ENCODE measurements at places on chromosomes 11 and 22. TPM values are rescaled to one million over a fixed set of nuclear protein-coding genes. Genes with fewer than 3 reads are reported as not detected.

GRCh38 chr22:26443901-26444690 lies 15.0 kb downstream of the ASPHD2 start:
- no peaks in the 10 kb centered on the region for H3K4me1 ChIP-seq
- peaks cover 10% of the 10 kb centered on the region for H3K36me3 ChIP-seq
- no peak overlapping the region for H3K27ac ChIP-seq
- no peak for DNase-seq
- H3K27me3 ChIP-seq = no peaks in the 10 kb centered on the region

Gene OR2D2
- total RNA-seq = not detected

DNA sequence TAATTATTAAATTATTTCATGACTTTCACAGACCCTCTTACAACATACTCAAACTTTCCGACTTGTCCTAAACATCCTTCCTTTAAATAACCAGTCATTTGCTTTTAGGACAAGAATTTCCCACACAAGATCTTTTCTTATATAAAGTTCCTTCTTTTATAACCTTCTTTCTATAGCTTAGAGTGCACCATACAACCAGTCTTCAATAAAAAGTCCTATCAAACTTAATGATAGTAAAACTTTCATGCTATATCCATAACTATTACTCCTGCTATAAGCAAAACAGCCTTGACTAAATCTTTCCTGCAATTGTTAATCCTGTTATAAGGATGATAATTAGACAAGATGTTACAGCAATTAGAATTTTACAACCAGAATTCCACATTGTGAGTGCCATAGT lies 47.4 kb downstream of the ZNF280B start:
- DNase-seq = no peak
- peaks cover 3% of the 10 kb centered on the region for H3K36me3 ChIP-seq
- no peak overlapping the region for H3K27ac ChIP-seq
- H3K4me3 ChIP-seq = no peak overlapping the region

DNA sequence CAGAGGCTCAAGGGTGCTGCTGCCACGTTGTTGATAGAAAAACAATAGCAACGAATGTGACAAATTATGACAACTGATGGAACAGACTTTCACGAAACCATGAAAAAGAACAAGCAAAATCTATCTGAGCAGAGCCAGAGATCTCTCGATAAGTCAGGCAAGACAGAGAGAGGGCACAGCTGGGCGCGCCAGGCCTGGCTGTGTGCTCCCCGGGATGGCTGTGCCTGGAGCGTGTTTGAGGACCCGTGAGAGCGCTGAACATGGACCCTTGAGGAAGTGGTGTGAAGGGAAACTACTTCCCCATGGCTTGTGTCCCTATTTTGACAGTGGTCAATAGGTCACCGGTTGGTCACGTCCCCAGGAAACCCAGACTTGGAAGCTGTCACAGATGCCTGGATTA lies 83.1 kb upstream of the FGF3 start:
- no peaks in the 10 kb centered on the region for H3K4me1 ChIP-seq
- no peaks in the 10 kb centered on the region for H3K36me3 ChIP-seq

GRCh38 chr11:119754656-119755355 lies 25.8 kb upstream of the NECTIN1 start:
- H3K4me1 ChIP-seq = no peaks in the 10 kb centered on the region
- H3K27me3 ChIP-seq = peaks cover 12% of the 10 kb centered on the region
- no peaks in the 10 kb centered on the region for H3K36me3 ChIP-seq
- DNase-seq = no peak
- no peak overlapping the region for H3K27ac ChIP-seq

DNA sequence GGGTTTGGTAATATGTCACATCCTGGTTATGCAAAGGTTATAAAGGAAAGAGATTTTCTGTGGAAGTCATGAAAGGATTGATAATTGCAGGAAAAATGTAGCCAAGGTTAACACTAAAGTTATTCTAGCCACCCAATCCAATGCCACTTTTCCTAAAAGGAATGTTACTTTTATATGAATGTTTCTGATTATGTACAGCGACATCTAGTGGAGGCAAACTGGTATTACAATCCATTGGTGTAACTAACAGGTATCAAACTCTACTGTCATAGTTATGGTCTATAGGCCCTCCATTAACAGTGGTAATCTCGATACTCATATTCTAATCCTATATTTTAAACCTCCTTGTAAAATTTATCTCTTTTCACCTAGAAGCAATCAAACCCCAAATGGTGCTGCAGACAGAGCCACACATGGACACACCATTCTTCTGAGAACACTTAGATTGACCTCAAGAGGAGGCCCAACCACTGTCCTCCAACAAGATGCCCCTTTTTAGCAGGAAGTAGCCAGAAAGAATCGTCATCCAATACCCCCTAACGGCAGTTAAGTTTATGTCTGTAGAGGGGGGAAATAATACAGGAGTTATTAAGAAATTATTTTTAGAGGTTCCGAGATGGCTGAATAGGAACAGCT lies 74.9 kb upstream of the RAG2 start:
- DNase-seq = peak; percentile 46
- no peak overlapping the region for H3K27ac ChIP-seq
- H3K4me1 ChIP-seq = no peaks in the 10 kb centered on the region
- H3K36me3 ChIP-seq = no peaks in the 10 kb centered on the region
- peaks cover 5% of the 10 kb centered on the region for H3K27me3 ChIP-seq
- H3K4me3 ChIP-seq = no peak overlapping the region

DNA sequence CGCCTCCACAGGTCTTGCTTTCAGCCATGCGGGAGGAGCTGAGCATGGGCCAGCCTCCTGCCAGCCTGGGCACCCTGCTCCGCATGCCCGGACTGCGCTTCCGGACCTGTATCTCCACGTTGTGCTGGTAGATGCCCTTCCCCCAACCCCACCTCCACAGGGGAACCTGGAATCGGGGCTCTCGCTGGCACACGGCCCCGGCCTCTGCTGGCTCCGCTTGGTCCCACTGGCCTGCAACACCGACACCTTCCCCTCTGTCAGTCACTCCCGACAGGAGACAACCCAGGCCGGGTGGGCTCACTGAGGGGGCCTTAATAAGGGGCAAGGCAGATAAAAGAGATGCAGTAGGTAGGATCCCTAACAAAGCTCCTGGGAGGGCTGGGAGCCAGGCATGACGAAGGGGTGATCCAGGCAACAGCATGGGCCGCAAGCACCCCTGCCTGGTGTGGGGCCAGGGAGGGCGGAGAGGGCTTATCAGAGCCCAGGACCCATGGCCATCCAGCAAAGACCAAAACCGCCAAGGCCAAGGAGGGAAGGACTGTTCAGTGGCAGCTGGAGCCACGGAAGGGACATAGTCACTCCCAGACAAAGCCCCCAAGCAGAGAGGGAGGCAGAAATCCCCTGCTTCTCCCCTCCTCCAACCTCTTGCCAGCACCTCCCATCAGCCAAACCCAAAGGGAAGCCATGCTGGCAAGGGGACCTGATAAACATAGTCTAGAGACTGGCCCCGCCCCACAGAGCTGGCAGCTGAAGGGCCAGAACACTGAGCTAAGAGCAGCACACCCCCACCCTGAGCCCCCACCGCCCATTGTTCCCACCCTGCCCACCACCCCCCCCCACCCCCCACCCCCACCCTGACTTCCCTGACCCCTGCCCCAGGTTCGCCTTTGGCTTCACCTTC lies 8.0 kb downstream of the SLC22A12 start:
- no peak overlapping the region for H3K4me3 ChIP-seq
- DNase-seq = no peak
- H3K27ac ChIP-seq = no peak overlapping the region

DNA sequence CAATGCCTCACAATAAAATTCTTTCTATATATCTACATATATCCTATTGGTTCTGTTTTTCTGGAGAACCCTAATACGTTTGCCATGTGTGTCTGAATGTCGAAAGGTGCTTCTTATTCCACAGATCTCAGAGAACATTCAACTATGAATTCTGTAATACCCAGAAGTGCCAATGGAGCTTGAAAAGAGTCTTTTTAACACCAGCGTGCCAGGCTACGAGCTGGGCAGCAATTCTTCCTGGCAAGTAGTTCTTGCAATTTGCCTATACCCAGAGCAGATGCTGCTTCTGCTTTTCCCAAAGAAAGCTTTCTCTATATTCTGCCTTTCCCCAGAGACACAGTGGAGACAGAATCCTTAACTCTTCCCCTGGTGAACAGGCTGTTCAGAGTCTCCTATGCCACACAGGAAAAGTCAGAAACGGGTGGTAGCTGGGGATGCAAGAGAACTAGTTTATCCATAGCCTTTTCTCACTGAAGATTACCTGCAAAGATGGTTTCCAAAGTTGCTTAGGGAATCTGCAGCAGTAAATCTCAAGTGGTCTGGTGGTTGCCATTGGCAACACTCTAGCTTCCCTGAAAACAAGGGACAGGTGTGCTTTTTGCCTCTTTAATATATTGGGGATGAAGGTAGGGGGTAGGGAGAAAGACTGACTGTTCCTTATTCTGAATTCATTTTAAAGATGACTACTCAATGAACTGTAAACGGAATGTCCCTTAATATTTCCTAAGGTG lies 16.8 kb upstream of the PAFAH1B2 start:
- no peak overlapping the region for H3K4me3 ChIP-seq
- H3K4me1 ChIP-seq = no peaks in the 10 kb centered on the region

- no peaks in the 10 kb centered on the region for H3K27me3 ChIP-seq
- peaks cover 17% of the 10 kb centered on the region for H3K36me3 ChIP-seq
- H3K4me3 ChIP-seq = no peak overlapping the region
- DNase-seq = no peak
- peaks cover 5% of the 10 kb centered on the region for H3K4me1 ChIP-seq
These were observed 37.9 kb downstream of the PIK3C2A start for GRCh38 chr11:17169876-17170275.

GRCh38 chr11:57801183-57801485 lies 39.5 kb downstream of the CTNND1 start:
- no peaks in the 10 kb centered on the region for H3K27me3 ChIP-seq
- H3K4me3 ChIP-seq = no peak overlapping the region
- H3K36me3 ChIP-seq = peaks cover 6% of the 10 kb centered on the region

GRCh38 chr11:82315093-82315492 lies 418.6 kb downstream of the FAM181B start:
- no peak overlapping the region for H3K27ac ChIP-seq
- H3K4me3 ChIP-seq = no peak overlapping the region
- DNase-seq = no peak
- no peaks in the 10 kb centered on the region for H3K4me1 ChIP-seq
- no peaks in the 10 kb centered on the region for H3K36me3 ChIP-seq
- H3K27me3 ChIP-seq = no peaks in the 10 kb centered on the region

DNA sequence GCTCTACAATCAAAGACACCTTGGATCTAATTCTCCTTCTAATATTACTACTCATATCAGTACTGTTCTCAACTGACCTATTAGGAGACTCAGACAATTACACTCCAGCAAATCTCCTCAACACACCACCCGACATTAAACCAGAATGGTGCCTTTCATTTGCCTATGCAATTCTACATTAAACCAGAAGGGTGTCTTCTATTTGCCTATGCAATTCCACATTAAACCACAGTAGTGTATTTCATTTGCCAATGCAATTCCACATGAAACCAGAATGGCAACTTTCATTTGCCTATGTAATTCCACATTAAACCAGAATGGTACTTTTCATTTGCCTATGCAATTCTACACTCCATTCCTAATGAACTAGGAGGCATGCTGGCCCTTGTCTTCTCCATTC lies 15.3 kb upstream of the APOL3 start:
- H3K27ac ChIP-seq = no peak overlapping the region
- no peaks in the 10 kb centered on the region for H3K36me3 ChIP-seq
- no peak for DNase-seq
- peaks cover 5% of the 10 kb centered on the region for H3K27me3 ChIP-seq
- H3K4me1 ChIP-seq = peaks cover 3% of the 10 kb centered on the region

Gene SCGB1A1
- total RNA-seq = not detected

GRCh38 chr11:80083531-80083951 lies 642.7 kb upstream of the TENM4 start:
- H3K27ac ChIP-seq = no peak overlapping the region
- H3K4me1 ChIP-seq = no peaks in the 10 kb centered on the region
- H3K36me3 ChIP-seq = no peaks in the 10 kb centered on the region
- no peaks in the 10 kb centered on the region for H3K27me3 ChIP-seq

- H3K27me3 ChIP-seq = no peaks in the 10 kb centered on the region
These were observed 57.7 kb upstream of the BDNF start for GRCh38 chr11:27757953-27758352.

- peak overlapping the region; percentile 94 for H3K4me3 ChIP-seq
- no peak for DNase-seq
- no peaks in the 10 kb centered on the region for H3K27me3 ChIP-seq
- H3K4me1 ChIP-seq = peaks cover 44% of the 10 kb centered on the region
- H3K27ac ChIP-seq = peak overlapping the region; percentile 96
These were observed 745 bp downstream of the C22orf39 start for GRCh38 chr22:19446603-19447329.

DNA sequence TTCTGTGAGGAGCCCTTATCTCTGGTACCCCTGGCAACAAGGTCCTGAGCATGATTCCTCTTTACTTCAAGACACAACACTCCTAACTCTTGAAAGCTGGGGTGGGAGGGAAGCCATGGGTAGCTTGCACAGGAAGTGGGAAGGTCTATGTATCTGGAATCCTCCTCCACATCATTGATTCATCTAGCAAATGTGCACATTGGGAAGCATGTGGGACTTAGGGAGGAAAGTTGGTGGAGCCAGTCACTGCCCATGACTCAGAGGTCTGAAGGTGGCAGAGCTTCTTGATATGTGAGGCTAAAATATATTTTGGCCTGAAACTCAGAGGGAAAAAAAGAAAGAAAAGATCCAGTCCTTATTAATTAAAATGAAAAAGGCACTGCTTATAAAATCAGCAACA lies 1000.9 kb downstream of the DLG2 start:
- no peaks in the 10 kb centered on the region for H3K4me1 ChIP-seq
- no peaks in the 10 kb centered on the region for H3K36me3 ChIP-seq
- no peak for DNase-seq
- H3K4me3 ChIP-seq = no peak overlapping the region
- no peak overlapping the region for H3K27ac ChIP-seq
- H3K27me3 ChIP-seq = no peaks in the 10 kb centered on the region

DNA sequence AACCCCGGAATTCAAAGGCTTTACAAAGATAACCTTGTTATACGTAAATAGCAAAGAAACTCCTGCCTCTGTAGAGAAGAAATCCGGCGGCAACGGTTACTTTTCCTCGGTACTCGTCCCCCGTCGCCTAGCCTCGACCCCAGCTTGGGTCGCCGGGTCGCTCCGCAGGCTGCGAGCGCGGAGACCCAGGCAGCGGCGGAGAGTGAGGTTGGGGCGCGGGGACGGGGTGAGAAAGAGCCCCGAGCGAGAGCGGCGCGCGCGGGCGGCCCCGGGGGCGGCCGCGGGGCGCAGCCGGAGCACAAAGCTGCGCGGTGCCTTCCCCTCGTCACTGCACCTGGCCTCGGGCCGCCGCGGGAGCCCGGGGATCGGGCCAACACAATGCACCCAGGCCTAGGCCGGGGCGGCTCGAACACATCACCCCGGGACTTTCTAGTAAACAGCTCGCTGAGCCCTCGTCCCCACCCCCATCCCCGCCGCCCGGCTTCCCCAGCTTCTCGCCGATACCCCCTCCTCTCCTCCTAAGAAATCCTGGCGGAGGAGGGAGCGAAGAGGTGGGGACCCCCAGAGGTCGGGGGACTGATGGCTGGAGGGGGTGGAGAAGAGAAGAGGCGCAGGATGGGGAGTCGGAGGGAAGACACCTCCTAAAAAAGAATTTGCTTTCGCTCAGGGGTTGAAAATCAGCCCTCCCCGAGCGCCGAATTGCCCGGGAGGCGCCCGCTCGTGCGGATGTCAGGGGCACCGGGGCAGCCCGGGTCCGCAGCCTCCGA lies 845 bp downstream of the MPPED2 start:
- no peak for DNase-seq
- H3K4me1 ChIP-seq = peaks cover 12% of the 10 kb centered on the region
- H3K4me3 ChIP-seq = peak overlapping the region; percentile 44
- H3K36me3 ChIP-seq = no peaks in the 10 kb centered on the region
